Activated CD4-positive, alpha-beta T cell treated with anti-CD3 and anti-CD28 coated beads, Interleukin-2, amount 50 U/mL, for 1 hour (primary cell): ENCODE measurements at places on chromosomes 6 and 20.

GRCh38 chr6:38236631-38237030 lies 403.1 kb downstream of the BTBD9 start:
- DNase-seq: no peak

DNA sequence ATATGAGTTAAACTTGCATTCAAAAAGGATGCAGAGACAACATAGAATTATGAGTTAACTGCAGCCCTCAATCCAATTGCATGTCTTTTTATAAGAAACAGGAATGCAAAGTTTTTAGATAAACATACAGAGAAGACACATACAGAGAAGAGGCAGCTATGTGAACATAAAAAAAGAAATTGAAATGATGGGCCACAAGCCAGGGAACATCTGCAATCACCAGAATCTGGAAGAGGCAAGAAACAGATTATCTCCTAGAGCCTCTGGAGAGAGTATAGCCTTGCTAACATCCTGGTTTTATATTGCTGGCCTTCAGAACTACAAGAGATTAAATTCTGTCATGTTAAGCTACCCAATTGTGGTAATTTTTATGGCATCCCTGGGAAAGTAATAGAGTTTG lies 257.2 kb upstream of the EYS start:
- no peak for DNase-seq

DNA sequence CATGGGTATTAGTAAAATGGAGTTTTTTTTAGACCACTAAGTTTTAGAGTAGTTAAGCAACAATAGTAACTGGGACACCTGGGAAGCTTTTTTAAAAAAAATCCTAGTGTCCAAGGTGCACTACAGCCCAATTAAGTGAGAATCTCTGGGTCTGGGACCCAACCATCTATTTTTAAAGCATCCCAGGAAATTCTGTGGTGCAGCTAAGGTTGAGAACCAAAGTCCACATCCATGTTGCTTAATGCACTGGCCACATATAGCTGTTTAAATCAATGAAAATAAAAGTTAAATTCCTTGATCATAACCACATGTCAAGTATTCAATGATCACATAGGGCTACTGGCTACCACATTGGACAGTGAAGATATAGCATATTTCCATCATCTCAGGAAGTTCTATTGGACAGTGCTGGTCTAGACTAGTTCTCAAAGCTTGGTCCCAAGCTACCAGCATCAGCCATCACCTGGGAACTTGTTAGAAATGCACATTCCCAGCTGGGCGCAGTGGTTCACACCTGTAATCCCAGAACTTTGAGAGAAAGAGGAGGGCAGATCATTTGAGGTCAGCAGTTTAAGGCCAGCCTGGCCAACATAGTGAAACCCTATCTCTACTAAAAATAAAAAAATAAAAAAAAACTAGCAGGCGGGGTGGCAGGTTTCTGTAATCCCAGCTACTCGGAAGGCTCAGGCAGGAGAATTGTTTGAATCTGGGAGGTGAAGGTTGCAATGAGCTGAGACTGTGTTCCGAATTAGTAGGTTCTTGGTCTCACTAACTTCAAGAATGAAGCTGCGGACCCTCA lies 12.7 kb downstream of the KIF13A start:
- DNase-seq: no peak

GRCh38 chr6:146582857-146583256 lies 15.9 kb upstream of the ADGB start:
- DNase-seq: no peak

- DNase-seq: no peak
Observed at GRCh38 chr6:120405947-120406346, 928.3 kb downstream of the TBC1D32 start.

GRCh38 chr20:20734475-20734948 lies 22.1 kb upstream of the RALGAPA2 start:
- DNase-seq: no peak
